ENCODE measurements at places on chromosomes 4 and X.

GRCh38 chr4:2767705-2768074 is 11.6 kb upstream of the TNIP2 start:
- DNase-seq = no peak

- no peak for DNase-seq
These were observed 182.6 kb downstream of the GABRB1 start for GRCh38 chr4:47213971-47214370.

DNA sequence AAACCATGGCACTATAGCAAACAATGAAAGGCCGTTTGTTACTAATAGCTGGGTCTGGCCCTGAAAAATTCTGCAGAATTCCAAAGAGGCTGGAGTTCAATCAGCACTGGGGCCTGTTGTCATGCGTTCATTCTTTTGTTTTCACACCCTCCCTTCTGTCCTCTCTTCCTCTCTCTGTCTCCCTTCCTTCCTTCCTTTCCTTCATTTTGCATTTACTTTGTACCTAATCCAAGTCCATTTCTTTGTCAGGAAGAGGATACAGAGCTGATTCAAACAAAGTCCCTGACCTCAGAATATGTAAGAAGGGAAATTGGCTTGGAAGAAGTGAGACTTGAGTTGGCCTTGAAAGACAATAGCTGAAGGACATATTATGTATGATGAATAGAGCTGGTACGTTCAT is 119.6 kb upstream of the LDB2 start:
- no peak for DNase-seq

GRCh38 chr4:98601708-98602107 is 56.7 kb downstream of the TSPAN5 start:
- no peak for DNase-seq

DNA sequence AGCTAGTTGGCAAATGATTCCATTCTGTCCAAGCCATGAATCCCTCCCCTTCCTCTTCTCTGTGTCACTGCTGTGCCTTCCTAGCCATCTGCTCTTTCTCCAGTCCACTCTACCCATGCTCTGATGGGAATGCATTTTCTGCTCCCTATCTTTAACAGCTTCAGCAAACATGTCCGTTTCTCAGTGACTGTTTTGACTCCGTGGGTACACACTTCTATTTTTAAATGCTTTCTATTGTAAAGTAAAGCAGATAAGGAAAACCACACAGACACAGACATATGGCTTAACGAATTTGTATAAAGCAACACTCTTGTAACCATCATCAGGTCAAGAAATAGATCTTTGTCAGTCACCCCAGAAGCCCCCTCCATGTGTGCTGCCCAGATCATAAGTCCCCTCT is 72.4 kb upstream of the KLHL13 start:
- no peak for DNase-seq

DNA sequence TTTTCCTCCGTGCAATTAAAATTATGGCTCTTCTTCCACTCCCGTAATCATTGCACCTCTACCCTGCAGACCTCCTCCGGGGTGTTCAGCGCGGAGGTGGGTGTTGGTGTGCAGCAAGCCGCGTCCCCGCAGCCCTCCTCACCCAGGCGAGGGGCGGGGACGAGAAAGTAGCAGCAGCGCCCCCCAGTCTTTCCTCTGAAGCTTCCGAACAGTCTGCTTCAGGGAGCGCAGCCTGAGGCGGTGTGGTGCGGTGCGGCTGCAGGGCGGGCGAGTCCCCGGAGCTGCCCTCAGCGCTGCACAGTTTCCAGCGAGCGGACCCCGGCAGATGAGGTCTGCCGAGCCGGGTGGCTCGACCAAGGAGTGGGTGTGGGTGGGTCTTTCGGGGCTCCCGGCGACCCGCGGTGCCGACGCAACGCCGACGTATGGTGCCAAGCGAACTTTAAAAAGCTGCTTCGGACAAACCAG is at the start of gene FRAS1:
TSS of gene FRAS1 (plus strand) at position 189 of the 465 bp plus-strand sequence. CDS start 687 bp downstream, outside the sequence.
- peak; percentile 56 for DNase-seq

DNA sequence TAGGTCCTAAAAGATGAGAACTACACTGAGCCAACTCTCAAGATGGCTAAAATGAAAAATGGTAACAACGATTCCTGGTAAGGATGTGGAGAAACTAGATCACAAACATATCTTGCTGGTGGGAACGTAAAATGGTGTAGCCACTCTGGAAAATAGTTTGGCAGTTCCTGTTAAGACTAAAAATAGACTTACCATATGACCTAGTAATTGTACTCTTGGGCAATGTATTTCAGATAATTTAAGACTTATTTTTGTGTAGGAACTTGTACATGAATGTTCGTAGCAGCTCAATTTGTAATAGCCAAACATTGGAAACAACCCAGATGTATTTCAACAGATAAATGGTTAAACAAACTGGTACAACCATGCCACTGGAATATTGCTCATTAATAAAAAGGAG is 106.2 kb downstream of the HDAC8 start:
- no peak for DNase-seq
